ENCODE measurements at places on chromosomes 2 and 18.

DNA sequence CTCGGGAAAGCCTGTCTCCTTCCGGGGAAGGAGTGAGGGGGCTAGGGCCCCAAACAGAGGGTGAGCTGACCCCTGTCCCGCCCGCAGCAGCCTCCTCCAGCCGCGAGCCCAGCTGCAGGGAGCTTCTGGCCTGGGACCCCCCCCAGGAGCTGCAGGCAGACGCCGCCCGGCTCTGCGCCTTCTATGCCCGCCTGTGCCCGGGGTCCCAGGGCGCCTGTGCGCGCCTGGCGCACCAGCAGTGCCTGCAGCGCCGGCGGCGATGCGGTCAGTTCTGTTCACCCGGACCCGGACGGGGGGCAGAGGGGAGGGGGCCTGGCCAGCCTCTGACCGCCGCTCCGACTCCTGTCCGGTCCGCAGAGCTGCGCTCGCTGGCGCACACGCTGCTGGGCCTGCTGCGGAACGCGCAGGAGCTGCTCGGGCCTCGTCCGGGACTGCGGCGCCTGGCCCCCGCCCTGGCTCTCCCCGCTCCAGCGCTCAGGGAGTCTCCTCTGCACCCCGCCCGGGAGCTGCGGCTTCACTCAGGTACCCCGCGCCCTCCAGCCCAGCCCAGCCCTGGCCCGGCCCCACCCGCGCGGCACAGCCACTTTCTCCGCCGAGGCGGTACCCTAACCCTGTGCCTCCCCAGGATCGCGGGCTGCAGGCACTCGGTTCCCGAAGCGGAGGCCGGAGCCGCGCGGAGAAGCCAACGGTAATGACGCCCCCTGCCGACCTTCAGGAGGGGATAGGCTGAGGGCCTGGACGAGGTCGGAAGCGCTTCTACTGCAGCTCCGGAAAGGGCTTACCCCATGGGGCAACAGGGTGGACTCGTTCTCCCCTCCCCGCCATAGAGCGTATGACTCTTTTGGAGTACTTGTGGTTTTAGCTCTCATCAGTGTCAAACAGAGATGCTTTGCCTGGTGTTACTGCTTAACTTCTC lies 2.0 kb upstream of the CHRND start:
- DNase-seq = peak; percentile 43

DNA sequence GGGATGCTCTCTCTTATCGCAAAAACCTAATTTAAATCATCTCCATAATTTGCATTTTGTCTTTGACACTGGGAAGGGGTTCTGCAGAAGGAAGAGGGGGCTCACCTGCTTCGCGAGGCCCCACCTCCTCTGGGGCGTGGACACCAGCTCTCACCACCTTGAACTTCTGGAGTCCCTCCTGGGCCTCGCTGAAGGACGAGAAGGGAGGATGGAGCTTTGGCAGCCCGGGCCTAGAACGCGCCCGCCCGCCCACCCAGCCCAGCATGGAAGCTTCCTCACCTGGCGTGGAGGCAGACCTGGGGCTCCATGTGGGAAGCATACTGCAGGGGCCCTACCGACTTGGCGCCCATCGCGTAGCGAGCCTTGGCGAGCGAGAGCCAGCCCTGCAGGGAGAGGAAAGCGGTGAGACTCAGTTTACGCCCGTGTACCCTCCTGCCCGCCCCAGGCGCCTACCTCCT lies 1.1 kb upstream of the IMP4 start:
- DNase-seq = no peak

DNA sequence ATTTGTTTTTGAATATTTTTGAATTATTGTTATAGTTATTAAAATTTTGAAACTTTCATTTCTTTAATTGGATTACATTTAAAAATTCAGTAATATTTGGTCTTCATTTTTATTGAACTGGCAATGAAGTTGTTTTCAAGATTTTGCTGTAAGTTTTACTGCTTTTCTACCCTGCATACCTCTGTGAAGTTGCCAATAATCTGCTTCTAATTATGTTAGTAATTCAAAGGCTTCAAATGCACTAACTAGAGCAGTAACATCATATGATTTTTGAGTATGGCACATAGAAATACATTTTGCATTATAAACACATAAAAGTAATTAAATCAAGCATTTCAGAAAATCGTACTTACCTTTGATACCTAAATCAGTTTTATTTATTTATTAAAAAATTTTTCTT lies 40.3 kb upstream of the FAM171B start:
- DNase-seq = no peak

DNA sequence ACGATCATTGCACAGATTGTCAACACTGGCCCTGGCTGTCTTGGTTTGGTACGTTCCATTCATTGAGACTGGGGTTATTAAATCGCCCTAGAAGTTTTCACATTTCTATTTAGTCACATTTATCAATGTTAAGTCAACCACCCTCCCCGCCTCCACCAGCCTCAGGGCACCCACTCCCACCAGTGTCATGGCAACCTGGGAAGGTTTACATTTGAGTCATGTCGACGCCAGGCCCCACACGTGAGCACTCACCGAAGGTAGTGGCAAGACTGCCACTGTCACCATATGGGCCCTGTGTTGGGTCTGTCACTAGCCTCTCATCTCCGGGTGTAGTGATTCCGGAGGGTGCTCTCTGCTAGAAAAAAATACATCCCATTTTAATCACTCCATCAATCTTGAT lies 194.2 kb downstream of the TWIST2 start:
- no peak for DNase-seq

GRCh38 chr2:61645911-61646310 lies 107.8 kb upstream of the XPO1 start:
- DNase-seq = no peak

GRCh38 chr2:51624995-51625394 lies 593.1 kb upstream of the NRXN1 start:
- DNase-seq = no peak

GRCh38 chr2:157837851-157838441 lies 38.2 kb downstream of the ACVR1 start:
- DNase-seq = peak; percentile 26

GRCh38 chr18:46387441-46388131 lies 269.4 kb downstream of the LOXHD1 start:
- DNase-seq = no peak
